ENCODE measurements at places on chromosomes 16 and 17.

DNA sequence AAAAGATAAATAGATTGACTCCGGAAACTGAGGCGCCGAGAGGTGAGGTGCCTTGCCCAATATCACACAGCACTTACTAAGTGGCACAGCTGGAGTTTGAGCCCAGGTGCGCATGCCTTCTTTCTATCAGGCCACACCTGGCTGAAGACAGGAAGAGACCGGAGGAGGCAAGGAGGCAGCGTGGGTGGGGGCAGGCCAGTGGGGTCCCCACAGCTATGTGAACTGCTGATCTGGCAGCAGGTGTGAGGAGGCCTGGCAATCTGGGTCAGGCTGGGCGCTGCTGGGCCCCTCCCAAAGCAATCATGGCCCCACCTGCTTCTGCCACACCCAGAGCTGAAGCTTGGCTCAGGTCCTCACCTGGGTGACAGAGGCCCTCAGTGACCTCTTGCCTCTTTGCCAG, 1.9 kb upstream of the GDPD3 start:
- no peak for DNase-seq

GRCh38 chr16:1998360-1998835, 8.6 kb downstream of the SYNGR3 start:
- DNase-seq, result no peak

- no peak for DNase-seq
These were observed 474.9 kb downstream of the SLC39A11 start for GRCh38 chr17:72617557-72617956.

GRCh38 chr17:44120851-44121605, 2.4 kb downstream of the HDAC5 start:
- no peak for DNase-seq

DNA sequence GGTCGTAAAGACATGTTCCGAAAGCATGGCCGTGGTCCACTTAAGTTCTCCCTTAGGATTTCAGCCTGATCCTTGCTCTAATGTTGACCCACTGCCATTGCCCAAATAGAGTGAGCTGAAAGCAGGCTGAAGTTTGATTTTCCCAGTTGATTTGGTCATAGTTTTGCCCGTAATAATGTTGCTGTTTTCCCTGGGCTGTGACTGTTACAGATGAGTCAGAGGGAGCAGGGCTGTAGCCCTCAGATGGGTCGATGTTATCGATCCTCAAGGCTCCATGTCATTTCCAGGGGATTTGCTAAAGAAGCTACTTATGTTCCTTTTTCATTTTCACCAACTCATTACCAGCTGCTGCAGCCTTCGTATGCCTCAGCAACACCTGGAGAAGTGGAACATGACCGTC, 169.0 kb upstream of the ZFHX3 start:
- no peak for DNase-seq

DNA sequence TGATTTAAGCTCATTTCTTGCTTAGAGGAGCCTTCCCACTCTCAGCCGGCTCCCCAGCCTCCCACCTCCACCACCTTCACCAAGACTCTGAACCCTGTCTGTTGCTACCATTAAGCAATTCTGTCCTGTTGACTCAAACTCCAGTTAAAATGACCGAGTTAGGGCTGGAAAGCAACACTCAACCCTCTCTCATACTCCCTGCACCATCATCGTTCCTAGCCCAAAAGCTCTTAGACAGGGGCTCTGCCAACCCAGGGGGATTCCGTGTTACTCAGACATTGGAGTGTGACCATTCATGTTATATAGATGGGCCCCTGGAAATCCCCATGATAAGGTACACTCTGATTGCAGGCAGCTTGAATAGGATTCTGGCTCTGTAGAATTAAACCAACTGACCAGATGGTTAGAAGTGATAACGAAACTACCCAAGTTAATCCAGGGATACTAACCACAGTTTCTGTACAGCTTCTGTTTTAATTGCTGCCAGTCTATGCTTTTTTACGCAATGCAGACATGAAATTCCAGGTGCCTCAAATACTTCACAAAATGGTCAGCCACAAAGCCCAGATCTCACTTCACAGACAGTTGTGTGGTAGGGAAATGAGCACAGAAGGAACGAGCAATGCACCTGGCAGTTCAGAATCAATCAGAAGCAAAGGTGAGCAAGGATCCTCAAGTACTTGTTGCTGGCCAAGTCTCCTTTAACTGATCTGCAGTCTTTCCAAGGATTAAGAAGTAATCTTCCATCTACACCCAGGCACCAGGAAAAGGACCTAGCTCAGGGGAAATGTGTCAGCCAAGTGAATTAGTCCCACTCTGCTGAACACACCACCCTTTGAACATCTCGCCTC, 2.1 kb downstream of the SSTR2 start:
- DNase-seq, result no peak
